Peyer's patch (tissue), 4 donors: ENCODE measurements at places on chromosomes 11 and 22.

- no peaks in the 10 kb centered on the region for H3K4me1 ChIP-seq
- H3K4me3 ChIP-seq: no peak overlapping the region
- H3K27me3 ChIP-seq: no peaks in the 10 kb centered on the region
- H3K36me3 ChIP-seq: no peaks in the 10 kb centered on the region
Measured at GRCh38 chr22:21622919-21623647, 6.7 kb downstream of the YDJC start.

DNA sequence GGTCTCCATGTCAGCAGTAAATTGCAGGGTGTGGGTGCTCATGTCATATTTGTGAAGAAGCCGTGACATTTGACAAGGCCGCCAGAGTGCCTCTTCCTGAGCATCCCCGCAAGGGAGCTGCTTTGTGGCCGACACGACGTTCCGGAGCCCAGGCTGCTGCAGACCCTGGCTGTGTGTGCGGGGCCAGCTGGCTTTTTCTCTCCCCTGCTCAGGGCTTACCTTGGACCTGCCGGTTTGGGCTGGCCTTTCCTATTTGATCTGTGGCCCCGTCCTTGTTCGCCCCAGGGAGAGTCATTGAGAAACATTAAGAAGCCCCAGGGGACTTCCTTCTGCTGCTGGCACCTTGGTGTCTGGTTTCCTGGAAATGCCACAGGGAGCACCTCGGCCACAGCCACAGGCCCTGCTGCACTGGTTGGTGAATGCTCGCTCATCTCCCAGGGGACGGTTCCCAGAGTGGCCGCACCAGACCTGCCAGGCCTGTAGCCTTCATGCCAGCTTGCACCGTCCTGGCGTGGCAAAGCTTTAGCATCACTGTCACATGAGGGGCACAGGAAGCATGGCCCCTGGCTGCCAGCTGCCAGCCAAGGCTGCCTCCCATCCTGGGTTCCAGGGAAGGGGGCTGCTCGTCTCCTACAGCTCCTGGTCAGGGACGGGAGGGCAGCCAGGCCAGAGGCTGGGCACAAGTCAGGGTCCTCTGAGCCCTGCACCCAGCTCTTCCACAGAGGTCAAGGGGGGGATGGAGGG, 5.4 kb downstream of the GRK2 start:
- peak overlapping the region; percentile 100 for H3K27ac ChIP-seq
- no peaks in the 10 kb centered on the region for H3K36me3 ChIP-seq
- peak; percentile 60 for DNase-seq
- peaks cover 87% of the 10 kb centered on the region for H3K4me1 ChIP-seq

- no peaks in the 10 kb centered on the region for H3K27me3 ChIP-seq
- H3K36me3 ChIP-seq: peaks cover 6% of the 10 kb centered on the region
- H3K27ac ChIP-seq: no peak overlapping the region
Measured at GRCh38 chr11:66225066-66225465, 43.4 kb upstream of the RAB1B start.

GRCh38 chr11:64247729-64248531, 1.2 kb upstream of the PPP1R14B start:
- peaks cover 10% of the 10 kb centered on the region for H3K4me1 ChIP-seq
- peak overlapping the region; percentile 96 for H3K27ac ChIP-seq
- no peaks in the 10 kb centered on the region for H3K36me3 ChIP-seq
- no peaks in the 10 kb centered on the region for H3K27me3 ChIP-seq
- H3K4me3 ChIP-seq: peak overlapping the region; percentile 56

DNA sequence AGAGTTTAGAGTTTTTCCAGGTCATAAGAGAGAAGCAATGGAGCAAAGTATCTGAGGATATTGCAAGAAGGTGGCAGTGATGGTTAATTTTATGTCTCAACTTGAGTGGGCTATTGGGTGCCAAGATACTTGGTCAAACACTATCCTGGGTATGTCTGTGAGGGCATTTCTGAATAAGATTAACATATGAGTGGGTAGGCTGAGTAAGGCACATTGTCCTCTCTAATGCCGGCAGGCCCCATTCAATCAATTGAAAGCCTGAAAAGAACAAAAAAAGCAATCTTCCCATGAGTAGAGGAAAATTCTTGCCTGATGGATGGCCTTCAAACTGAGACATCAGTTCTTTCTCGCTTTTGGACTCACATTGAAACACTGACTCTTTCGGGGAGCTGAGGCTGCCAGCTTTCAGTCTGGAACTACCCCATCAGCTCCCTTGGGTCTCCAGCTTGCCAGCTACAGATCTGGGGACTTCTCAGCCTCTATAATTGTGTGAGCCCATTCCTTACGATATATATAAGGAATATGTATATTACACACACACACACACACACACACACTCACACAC, 228.8 kb downstream of the BUD13 start:
- H3K4me1 ChIP-seq: no peaks in the 10 kb centered on the region
- no peaks in the 10 kb centered on the region for H3K27me3 ChIP-seq
- no peak overlapping the region for H3K4me3 ChIP-seq
- no peaks in the 10 kb centered on the region for H3K36me3 ChIP-seq
- no peak overlapping the region for H3K27ac ChIP-seq

GRCh38 chr11:65575568-65576231, at the start of gene EHBP1L1:
TSS of gene EHBP1L1 (plus strand) at chr11:65576053. CDS start at chr11:65576303, 250 bp downstream.
- H3K36me3 ChIP-seq: no peaks in the 10 kb centered on the region
- H3K27me3 ChIP-seq: no peaks in the 10 kb centered on the region
- DNase-seq: peak; percentile 91
- peak within 1 kb of the TSS; percentile 81 for H3K4me3 ChIP-seq
- peak within 1 kb of the TSS; percentile 92 for H3K27ac ChIP-seq
- H3K4me1 ChIP-seq: peaks cover 10% of the 10 kb centered on the region

- H3K27ac ChIP-seq: no peak overlapping the region
- H3K4me3 ChIP-seq: no peak overlapping the region
- no peaks in the 10 kb centered on the region for H3K27me3 ChIP-seq
- DNase-seq: no peak
Measured at GRCh38 chr11:128574576-128575011, 12.8 kb downstream of the ETS1 start.

DNA sequence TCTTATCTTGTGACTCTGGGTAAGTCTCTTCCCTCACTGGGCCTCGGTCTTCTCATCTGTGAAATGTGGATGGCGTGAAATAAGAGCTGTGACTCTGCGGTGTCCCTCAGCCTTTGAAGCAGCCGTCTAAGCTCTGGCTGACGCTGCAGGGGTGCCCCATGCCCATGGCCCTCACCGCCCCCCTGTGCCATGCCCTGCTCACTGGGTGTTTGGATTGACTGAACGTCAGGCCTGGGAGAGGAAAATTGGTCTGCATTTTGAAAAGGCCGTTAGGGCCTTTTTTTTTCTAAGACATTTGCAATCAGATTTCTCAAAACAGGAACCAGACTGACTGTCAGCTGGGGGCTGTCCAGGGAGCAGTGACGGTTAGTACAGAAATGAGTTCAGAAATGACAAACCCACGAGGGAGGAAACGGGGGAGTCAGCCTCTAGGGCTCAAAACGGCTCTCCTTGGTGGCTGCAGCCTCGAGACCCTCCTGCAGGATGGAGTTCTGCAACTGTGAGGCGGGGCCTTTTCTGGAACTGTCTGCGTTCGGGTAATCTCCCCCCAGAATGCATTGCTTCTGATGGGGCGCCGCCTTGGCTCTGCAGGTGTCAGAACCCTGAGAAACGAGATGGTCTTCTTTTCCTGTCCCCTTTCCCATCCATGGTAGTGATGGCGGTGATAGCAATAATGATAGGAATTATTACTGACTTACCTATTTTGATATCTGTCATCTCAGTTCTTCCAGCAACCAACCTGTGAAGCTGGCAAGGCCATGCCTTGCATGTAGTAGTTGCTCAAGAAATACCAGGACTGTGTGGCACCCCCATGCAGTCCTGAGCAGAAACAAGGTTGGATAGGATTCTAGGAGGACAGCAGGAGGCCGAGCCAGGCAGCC, 2.0 kb downstream of the GRK2 start:
- peak; percentile 51 for DNase-seq
- H3K27ac ChIP-seq: peak overlapping the region; percentile 100
- no peaks in the 10 kb centered on the region for H3K27me3 ChIP-seq
- H3K4me1 ChIP-seq: peaks cover 62% of the 10 kb centered on the region
- no peaks in the 10 kb centered on the region for H3K36me3 ChIP-seq

DNA sequence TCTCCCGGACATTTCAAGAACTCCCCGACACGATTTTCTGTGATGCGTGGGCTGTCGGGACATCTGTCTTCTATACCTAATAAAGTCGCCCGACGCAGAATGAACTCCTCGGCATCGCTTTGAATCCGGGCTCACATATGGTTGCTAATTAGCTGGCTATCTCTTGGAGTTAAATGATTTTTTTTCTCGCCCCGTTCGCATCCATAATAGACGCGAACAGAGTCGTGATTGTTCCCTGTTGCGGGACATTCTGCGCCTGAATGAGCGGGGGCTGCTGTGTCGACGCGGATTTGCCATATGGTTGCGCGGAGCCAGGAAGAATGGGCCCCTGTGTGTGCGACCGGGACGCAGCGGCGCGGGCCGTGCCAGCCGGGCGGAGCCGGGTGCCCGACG, 16.4 kb downstream of the CDKN1C start:
- no peak overlapping the region for H3K27ac ChIP-seq
- no peaks in the 10 kb centered on the region for H3K4me1 ChIP-seq
- no peak for DNase-seq
- H3K36me3 ChIP-seq: no peaks in the 10 kb centered on the region
- no peaks in the 10 kb centered on the region for H3K27me3 ChIP-seq

- no peak overlapping the region for H3K27ac ChIP-seq
- no peaks in the 10 kb centered on the region for H3K36me3 ChIP-seq
- no peaks in the 10 kb centered on the region for H3K4me1 ChIP-seq
- no peak for DNase-seq
- H3K27me3 ChIP-seq: no peaks in the 10 kb centered on the region
- H3K4me3 ChIP-seq: no peak overlapping the region
Measured at GRCh38 chr11:116403794-116404461, 368.9 kb downstream of the BUD13 start.

DNA sequence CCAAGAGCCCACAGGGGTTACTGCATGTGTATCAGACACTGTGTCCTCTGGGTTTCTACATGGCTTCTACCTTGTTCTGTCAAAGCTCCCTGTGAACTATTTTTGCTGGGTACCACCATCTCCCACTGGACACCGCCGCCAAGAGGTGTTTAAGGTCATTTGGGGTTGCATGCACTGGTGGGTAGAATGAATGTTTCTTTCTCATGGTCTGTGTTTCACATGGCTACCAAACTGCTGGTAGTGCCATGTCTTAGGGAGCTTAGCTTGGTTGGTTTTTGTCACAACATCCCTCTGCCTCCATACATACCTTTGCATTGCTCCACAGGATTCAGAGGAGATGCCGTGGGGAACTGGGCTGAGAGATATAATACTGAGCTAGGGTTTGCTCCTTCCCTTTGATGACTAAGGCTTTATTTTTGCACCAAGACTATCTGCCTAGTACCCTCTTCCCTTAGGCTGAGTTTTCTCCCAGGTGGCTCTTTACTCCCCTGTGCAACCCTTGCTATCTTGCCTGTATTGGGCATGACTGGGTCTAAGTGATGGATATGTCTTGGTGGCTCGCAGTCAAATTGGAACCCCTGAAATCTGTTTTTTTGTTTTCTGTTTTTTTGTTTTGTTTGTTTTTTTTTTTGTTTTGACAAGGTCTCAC, 73.2 kb downstream of the BDNF start:
- H3K4me3 ChIP-seq: no peak overlapping the region
- no peaks in the 10 kb centered on the region for H3K27me3 ChIP-seq
- no peak overlapping the region for H3K27ac ChIP-seq
- no peaks in the 10 kb centered on the region for H3K36me3 ChIP-seq
- no peaks in the 10 kb centered on the region for H3K4me1 ChIP-seq

DNA sequence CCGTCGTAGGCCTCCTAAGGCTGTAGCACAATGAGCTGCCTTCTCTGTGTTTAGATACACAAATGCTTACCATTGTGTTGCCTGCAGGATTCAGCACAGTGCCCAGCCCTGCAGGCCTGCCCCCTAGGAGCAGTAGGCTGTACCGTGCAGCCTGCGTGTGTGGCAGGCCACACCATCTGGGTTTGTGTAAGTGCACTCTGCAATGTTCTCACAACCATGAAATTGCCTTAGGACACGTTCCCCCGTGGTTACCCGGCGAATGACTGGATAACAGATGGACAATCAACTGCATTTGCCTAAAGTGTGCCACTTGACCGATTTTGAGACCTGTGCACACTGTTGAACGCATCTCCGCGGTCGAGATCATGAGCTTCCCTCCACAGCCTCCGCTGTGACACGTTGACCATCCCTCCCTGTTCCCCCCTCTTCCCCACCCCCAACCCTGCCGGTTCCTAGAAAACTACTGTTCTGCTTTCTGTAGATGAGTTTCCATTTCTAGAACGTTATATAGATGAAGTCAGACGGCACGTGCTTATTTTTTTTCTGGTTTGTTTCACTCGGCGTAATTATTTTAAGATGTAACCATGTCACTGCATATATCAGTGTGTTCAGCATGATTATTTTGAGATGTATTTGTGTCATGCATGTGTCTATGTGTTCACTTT, 22.2 kb upstream of the CTSD start:
- no peaks in the 10 kb centered on the region for H3K27me3 ChIP-seq
- H3K4me3 ChIP-seq: no peak overlapping the region
- DNase-seq: peak; percentile 52

DNA sequence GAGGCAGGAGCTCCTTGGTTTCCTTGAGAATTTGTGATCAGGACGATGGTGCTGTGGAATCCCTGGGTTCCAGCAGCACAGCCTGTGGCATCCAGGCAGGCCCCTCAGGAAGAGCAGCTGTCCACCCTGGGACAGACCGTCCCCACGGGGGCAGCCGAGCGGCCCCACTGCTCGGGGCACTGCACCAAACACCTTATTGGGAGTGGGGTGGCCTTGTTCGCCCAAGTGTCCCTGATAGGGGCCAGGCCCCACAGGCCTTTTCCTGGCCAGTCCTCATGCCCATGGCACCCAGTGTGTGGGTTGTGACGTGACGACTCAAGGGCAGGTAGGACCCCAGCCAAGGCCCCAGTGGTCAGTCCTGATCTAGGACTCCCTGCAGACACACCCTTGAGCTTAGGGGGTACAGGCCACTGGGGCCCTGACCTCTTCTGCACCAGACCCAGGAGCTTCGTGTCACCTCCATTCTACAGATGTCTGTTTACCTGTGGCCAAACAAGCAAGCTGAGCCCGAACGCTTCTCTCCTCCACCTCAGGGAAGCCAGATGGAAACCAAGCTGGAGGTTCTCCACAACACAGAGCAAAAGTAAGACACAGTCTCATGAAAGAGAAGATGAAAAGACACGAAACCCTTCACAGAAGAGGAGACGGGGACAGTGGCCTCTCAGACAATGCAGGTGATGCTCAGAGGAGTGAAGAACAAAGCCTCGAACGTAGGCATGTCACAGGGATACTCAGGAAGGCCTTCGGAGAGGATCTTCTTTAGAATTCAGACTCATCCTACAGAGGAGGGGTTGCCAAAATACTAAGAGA, 1.6 kb upstream of the BRD1 start:
- H3K4me3 ChIP-seq: no peak overlapping the region
- H3K36me3 ChIP-seq: no peaks in the 10 kb centered on the region
- DNase-seq: no peak
- no peak overlapping the region for H3K27ac ChIP-seq
- no peaks in the 10 kb centered on the region for H3K4me1 ChIP-seq
- no peaks in the 10 kb centered on the region for H3K27me3 ChIP-seq

- H3K27me3 ChIP-seq: no peaks in the 10 kb centered on the region
- no peak overlapping the region for H3K4me3 ChIP-seq
- no peak overlapping the region for H3K27ac ChIP-seq
- H3K4me1 ChIP-seq: no peaks in the 10 kb centered on the region
- H3K36me3 ChIP-seq: no peaks in the 10 kb centered on the region
Measured at GRCh38 chr11:14150878-14151277, 188.4 kb downstream of the SPON1 start.

GRCh38 chr11:68999093-68999747, 13.8 kb downstream of the MRGPRF start:
- no peaks in the 10 kb centered on the region for H3K27me3 ChIP-seq
- DNase-seq: peak; percentile 28
- H3K4me1 ChIP-seq: no peaks in the 10 kb centered on the region
- no peak overlapping the region for H3K4me3 ChIP-seq
